ENCODE measurements at places on chromosomes 4 and X. TPM values are rescaled to one million over a fixed set of nuclear protein-coding genes. Genes with fewer than 3 reads are reported as not detected.
A peak's percentile ranks its signal among the peaks of the same experiment; 100 is the strongest.

The HNRNPH2 gene
- 54.4 TPM for total RNA-seq

DNA sequence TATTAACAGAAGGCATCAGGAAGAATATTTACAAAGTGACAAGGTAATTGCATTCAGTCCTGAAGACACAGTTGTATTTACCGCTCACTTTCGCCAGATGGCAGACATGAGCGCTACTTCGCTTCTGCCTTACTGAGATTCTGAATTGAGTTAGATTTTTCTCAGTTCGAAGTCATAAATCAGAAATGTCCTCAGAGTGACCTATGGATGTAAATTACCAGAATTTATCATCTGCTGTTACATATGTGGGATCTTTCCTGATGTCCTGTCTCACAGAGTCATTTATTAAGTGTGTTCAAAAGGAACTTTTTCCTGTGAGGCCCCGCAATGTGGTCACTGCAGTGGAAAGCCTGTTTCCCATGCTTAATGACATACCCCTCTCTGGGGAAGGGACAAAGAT is 97.3 kb upstream of the DCLK2 start:
- DNase-seq = peak; percentile 26

DNA sequence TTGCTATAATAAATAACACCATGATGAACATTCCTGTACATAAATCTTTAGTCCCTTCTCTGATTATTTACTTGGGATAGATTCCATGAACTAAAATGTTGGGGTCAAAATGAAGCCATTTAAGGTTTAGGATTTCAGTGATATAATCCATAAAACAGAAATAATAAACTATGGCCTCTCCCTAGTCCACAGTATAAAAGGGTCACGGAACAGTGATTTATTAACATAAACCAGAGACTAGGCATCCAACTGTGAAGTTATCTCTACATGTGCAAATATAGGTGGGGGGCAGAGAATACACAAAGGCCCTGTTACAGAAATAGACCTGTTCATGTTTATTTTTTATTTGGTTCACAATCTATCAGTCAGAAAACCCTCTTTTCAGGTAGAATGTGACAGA is 499.1 kb upstream of the SLIT2 start:
- DNase-seq = no peak

GRCh38 chrX:38805432-38806389 is 4.5 kb downstream of the MID1IP1 start:
- peak; percentile 81 for DNase-seq

DNA sequence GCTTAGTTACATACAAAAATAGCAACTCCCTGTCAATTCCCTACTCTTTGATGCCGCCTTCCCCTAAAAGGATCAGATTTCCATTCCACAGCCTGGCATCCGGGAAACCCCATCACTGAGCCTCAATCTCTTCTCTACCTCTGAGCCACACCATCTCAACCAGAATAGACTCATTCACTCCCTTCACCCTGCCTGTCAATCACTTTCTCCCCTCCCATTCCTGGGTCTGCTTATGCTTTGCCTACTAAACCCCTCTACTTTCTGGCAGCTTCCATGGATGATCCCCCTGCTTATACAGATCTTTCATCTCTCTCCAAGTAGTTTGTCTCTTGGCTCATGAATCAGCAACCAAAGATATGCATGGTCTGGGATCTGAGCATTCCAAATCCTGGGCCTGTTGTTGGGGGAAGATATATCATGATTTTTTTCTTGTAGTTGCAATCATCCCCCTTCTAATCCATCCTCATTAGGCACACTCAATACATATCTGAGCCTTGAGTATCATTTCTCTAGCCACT is 2.6 kb downstream of the AMER1 start:
- no peak for DNase-seq

DNA sequence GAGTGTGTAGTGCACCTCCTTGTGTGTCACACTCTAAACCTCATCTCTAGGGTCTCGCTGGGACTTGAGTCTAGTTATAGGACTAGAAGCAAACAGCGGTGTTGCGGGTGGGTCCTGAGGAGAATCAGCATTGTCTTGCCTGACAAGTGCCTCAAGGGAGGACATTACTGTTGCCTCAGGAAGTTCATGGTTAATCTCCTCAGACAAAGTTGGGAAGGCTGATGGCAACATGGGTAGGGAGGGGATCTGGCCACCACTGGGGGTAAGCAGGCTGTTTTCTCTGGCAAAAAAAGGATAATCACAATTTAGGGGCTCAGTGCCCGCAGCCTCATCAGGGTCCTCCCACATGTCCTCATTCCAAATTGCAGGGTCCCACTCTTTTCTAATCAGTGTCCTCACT is 12.4 kb downstream of the ASB12 start:
- DNase-seq = no peak

GRCh38 chr4:68011684-68012083 is 48.4 kb upstream of the TMPRSS11A start:
- DNase-seq = no peak

GRCh38 chr4:27692158-27692557 is 831.5 kb downstream of the STIM2 start:
- no peak for DNase-seq

DNA sequence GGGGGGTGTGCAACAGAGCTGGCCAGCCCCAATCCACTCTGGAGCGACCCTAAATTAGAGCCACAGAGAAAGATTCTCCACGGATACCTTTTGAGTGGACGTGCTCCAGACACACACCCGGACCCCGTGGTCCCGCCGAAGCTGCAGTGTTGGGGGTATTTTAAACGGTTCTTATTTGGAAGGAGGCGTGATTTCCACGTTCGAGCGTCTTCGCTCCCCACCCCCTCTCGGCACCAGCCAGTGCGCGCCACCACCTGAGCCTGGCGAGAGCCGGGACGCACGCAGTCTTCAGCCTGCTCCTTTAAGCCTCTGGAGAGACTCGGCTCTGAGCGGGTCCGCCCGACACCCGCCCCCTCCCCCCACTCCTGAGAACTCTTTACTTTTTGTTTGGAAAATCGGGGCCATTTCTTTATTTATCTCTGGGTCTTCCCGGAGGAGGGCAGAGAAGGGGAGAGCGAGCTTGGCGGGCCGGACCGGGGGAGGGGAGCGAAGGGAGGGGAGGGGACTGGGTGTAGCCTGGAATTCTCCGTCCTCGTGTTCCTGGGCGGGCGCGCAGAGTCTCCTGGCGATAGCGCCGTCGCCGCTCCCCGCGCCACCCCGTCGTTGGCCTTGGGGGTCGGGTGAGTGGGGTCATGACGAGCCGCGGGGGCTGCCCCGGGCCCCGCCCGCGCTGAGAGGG is 668 bp upstream of the PTCHD1 start:
- no peak for DNase-seq

The ZMAT1 gene
- 4.5 TPM for total RNA-seq

DNA sequence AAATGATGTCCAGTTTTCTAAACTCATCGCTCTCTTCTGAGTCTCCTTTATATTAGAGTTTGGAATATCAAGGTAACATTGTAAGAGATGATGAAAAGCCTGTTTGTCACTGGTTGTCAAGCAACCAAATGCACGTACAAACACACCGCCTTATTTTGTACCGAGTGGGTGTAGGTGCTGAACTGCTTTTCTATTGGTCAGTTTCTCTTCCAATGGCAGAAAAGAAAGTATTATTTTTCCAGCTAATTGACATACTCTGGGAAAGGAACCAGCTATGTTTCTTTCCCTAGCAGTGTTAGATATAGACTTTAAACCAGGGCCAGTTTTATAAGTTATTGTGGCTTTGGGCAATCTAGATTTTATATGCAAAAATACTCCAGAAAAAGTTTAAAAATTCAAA is 6.6 kb upstream of the PPM1K start:
- DNase-seq = no peak

GRCh38 chrX:42087960-42088359 is 164.6 kb upstream of the CASK start:
- DNase-seq = no peak

- no peak for DNase-seq
These were observed 58.2 kb downstream of the PDE5A start for GRCh38 chr4:119570401-119570800.

GRCh38 chr4:15794905-15795304 is 16.8 kb downstream of the CD38 start:
- DNase-seq = no peak

GRCh38 chr4:112083587-112084347 is 61.5 kb upstream of the FAM241A start:
- DNase-seq = no peak

DNA sequence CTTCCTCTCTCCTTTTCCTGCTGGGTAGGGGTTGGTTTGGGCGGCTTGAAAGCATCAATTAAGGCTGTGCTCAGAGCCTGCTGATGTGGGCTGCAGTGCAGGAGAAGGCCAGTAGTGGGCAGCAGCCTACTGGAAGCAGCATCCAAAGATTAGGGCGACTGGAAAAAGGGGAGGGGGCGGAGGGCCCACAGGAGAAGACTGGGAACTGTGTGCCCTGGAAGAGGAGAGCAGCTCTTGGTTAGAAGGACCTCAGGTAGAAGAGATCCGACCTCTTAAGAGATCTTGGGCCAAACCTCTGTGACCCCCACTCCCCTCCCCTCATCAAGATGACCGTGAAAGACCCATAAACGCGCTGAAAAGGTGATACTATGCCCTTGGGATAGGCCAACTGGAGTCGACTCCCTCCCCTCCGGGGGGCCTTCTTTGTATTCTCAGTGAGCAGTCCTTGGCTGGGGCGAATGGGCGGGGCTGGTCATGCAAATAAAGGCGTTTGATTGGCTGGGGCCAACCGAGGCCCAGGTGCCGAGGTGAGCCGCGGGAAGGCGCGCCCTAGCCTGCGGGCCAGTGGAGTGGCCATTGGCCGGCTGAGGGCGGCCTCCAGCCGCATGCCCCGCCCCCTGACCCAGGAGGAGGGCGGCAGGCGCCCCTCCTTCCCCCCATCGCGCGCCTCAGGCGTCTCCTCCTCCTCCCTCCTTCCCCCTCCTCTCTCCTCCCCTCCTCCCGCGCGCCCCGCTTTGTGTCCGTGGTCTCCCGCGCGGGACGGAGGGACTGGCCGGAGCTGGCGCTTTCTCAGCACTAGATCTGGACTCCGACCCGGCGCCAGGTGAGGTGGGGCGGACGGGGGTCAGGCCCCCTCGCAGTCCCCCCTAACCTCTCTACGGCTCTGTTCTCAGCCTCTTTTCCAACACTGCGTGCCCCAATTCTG is 10.1 kb downstream of the DLG3 start:
- peak; percentile 85 for DNase-seq

The MXD4 gene
- total RNA-seq = 44.0 TPM

DNA sequence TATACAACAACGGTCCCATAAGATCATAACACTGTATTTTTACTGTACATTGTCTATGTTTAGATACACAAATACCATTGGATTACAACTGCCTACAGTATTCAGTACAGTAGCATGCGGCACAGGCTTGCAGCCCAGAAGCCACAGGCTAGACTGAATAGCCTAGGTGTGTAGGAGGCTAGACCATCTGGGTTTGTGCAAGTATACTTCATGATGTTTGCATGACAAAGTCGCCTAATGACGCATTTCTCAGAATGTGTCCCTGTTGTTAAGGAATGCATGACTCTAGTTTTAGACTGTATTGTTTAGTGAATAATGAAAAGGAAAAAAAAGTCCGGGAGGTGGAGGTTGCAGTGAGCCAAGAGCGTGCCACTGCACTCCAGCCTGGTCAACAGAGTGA is 56.5 kb upstream of the C4orf50 start:
- DNase-seq = no peak

GRCh38 chrX:71454222-71454621 is 78.7 kb upstream of the OGT start:
- DNase-seq = no peak

The RBM41 gene
- 20.1 TPM for total RNA-seq

- no peak for DNase-seq
These were observed 8.8 kb downstream of the PRDM8 start for GRCh38 chr4:80206111-80206510.

DNA sequence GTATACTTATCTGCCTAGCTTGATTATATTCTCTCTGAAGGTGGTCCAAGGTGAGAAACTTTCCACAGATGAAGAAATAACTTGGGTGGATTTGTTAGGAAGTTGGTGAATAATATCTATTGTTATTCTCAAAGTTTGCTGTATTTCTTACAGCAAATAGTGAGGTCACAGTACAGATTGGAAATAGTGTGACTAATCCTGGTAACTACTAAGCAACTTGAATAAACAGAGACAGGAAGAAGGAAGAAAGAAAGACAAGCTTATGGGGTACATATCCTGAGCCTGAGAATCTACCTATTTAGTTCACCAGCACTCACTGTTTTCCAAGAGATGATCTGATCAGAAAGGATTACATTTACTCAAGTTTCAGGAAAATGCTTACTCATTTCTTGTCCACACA is 1416.1 kb downstream of the RPA4 start:
- DNase-seq = no peak

The SNCA gene
- total RNA-seq = 4.6 TPM

GRCh38 chr4:98261405-98262291 is 464 bp downstream of the RAP1GDS1 start:
- DNase-seq = peak; percentile 54

The SPIN4 gene
- total RNA-seq = 0.87 TPM

The PRSS12 gene
- total RNA-seq = not detected

DNA sequence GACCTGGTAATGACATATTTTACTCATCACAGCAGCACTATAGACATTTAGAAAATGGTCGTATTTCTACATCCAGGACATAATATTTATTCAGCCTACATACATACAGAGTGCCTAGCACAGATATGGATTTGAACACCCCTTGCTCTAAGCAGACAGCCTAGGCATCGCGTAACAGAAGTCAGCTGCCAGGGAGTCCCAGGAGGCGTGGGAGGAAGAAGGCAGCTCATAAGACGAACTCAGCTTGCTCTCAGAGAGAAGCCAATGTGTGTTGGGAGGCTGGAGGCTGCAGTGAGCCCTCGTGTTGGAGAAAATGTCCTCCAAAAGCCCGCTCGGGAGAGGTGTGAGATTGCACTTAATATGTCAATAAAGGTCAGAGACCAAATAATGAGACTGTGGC is 131.6 kb downstream of the BCOR start:
- no peak for DNase-seq

The TMEM255A gene
- total RNA-seq = 0.72 TPM

DNA sequence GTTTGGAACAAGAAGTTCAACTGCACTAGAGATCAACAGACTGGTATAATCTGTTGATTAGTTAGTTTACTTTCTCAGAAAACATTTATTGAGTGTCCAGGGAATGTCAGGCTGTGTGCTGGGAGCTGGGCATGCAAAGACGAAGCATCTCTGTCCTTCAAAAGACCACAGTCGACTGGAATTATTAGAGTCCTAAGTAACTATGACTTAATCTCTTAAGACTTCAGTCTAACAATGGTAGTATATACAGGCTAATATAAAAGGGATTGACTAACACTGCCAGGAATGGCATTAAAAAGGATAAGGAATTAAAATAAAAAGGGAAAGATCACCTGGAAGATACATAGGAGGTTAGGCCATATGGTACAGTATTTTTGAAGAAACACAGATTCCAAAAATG is 128.7 kb downstream of the WDFY3 start:
- no peak for DNase-seq

DNA sequence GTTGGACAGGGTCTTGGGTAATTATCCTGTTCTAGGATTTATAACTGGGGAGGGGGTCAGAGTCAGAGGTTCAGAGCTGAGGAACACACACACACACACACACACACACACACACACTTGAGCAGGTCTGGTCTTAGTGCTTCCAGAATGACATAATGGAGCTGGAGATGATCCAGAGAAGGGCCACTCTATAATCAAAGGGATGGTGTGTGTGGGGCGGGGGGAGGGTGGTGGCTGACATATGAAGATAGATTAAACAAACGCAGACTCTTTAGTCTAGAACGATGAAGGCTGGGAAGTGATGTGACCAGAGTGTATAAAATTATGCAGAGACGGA is 434 bp upstream of the TMEM255A start:
- no peak for DNase-seq

GRCh38 chr4:56051029-56051709 is 102.4 kb downstream of the CEP135 start:
- no peak for DNase-seq

The CD38 gene
- total RNA-seq = 1.7 TPM
